ENCODE measurements at places on chromosomes 1 and 21.

- no peak for DNase-seq
These were observed 68.3 kb downstream of the SSBP3 start for GRCh38 chr1:54337928-54338327.

DNA sequence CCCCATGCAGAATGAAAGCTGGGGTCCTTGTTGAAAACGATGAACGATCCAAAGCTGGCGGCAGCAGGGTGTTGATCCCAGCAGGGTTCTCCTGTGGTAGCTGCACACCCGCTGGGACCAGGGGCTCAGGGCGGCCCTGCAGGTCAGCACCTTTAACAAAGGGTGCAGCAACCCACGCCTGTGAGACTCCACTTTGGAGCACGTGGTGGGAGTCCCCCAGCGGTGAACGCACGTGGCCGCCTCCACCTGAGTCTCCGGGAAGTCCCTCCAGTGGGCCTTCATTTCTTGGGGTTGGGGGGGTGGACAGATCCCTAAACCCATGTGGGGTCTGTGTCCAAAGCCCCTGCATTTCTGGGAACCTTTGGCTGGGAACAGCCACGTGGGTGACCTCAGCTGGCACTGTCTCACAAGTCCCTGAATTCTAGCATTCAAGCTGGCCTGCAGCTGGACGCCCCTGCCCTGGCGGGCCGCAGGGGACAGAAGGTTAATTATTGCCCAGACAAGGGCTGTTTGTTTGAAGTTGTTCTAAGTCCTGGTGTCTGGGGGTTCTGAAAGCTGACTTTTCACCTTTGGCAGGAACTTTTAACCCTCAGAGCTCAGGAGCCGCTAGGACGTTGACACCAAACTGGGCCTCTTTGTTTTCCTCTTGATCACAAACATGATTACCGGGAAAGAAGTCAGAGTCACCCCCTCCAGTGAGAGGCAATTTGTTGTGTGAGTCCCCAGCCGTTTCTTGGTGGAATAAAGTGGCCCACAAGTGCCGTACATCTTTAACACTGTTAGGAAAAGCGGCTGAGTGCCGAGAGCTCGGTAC lies 64.5 kb downstream of the COL18A1 start:
- no peak for DNase-seq

DNA sequence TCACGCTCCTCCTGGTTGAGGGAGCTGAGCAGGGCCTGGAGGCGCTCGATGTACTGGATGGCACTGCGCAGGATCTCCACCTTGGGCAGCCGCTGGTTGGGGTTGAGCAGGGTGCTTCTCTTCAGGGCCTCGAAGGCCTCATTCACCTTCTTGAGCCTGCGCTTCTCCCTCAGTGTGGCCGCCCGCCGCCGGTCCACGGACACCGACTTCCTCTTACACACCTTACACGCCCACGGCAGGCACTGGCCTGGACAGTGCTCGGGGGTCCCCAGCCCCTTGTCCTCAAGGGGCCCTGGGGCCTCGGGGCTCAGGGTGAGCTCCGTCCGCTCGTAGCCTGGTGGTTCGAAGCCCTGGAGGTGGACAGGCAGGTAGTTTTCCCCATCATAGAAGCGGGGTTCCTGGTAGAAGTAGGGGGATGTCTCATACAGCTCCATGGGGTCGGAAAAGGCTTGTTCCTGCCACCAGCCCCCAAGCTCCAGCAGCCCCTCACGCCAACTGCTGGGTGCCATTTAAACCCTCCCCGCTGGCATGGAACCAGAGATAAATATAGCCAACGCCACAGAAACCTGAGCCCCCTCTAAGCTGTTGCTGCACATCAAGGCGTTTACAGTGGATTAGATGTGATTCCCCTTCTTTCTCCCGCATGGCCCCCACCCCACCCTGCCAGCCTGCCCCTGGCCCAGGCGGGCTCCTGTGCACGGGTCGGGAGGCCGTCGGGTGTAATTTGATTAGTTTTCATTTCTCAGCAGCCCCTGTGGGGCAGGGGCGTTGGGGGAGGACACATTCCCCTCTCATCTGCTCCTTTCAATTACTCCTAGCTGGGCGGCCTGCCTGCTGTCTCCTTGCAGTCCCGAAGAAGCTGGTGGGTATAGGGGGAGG lies at the start of gene MYOG:
MYOG (minus strand) TSS at position 485 of the 879 bp plus-strand sequence; CDS start at position 434, 51 bp downstream.
- DNase-seq = peak; percentile 46

GRCh38 chr1:4825800-4826450 lies 171.5 kb downstream of the AJAP1 start:
- DNase-seq = peak; percentile 48

DNA sequence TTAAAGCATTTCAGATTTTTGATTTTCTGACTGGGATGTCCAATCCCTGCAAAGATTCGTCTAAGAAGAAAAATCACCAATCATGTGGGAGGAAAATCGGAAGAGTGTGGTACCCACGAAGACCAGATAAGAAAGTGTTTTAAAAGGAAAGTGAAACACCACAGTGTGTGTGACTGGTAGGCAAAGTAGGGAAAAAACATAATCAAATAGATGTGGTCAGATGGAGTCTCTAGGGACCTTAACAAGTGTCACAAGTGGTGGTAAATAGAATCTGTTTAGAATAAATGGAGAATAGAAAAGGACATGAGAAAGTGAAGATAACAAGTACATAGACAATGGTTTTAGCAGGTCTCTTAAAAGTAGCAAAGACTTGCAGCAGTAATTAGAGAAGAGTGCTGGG lies 154.6 kb downstream of the SLC30A10 start:
- no peak for DNase-seq

DNA sequence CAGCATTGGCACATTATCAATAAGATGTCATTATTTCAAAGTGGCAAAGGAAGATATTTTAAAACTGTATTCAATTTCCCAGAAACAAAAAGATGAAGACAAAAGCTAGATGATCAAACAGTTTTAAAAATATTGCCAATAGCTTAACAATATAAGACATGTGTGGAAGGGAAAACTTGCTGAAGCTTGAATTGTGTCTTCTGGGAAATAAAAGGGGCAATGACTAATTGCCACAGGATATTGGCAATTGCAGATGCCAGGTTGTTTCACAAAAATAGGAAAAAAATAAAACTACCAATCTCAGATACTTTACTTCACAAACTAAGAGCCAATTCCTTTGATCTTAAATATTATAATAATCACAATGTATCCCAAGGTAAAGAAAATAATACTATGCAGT lies 679.8 kb upstream of the ADAMTS5 start:
- DNase-seq = no peak

- DNase-seq = peak; percentile 21
These were observed 116.8 kb downstream of the TOMM20 start for GRCh38 chr1:235011599-235012435.

- no peak for DNase-seq
These were observed 16.9 kb upstream of the DMRTB1 start for GRCh38 chr1:53442299-53442698.

GRCh38 chr1:27522432-27523336 lies 32.7 kb upstream of the WASF2 start:
- peak; percentile 77 for DNase-seq

GRCh38 chr1:167294528-167294927 lies 73.8 kb downstream of the POU2F1 start:
- no peak for DNase-seq

- no peak for DNase-seq
These were observed 291.1 kb upstream of the ADAMTS5 start for GRCh38 chr21:27257908-27258556.

DNA sequence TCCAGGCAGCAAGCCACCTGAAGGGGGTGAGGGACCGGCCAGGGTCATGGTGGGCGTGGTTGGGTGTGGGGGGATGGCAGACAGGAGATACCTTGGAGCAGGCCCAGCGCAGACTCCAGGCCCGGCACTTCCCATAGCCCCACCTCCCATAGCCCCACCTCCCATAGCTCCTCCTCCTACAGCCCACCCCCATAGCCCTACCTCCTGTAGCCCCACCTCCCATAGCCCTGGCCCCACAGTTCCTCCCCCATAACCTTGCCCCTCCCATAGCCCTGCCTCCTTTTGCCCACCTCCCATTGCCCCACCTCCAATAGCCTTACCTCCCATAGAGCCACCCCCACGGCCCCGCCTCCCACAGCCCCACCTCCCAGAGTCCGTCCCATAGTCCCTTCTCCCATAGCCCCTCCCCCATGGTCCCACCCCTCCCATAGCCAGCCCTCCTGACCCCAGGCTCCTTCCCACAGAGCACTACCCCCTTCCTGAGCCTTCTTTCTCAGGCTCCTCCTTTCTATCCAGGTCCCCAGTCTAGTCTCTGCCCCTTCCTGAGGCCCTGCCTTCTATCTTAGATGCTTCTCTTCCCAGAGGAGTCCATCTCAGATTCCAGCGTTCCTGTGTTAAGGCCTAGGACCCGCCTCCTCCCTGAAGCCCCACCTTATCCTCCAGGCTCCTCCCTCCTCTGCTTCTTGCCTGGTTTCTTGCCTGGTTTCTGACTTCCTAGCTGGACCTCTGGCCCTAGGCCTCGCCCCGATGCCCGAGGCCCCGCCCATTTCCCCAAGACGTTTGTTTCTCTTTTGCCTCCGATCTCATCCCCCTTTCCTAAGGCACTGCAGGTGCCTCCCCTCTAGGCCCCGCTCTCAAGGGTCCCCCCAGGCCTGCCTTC lies 46.8 kb downstream of the PTPRU start:
- DNase-seq = no peak

DNA sequence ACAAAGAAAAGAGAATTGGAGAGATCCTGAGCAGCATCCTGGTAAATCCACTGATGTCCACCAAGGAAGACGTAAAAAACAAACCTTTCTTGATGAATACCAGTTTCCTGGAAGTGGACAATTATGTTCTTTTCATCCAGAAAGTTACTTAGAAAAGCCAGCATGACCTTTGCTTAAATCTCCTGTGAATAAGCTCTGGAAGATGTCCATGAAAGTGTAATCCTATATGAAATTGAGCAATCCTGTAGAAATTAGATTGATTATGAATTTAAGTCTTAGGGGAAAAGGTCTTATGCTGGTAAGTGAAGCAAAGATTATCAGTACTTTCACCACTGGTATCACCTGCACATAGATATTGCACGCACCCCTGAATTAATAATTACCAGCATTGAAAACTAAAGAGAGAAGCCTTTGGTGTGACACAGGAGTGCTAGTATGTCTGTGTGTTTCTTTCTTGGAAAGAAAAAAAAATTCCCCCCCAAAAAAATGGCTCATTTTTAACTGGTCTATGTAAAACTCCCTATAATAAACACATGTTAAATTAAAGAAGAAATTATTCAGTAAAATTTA lies 164.5 kb upstream of the LHX8 start:
- DNase-seq = no peak

- no peak for DNase-seq
These were observed 305.9 kb upstream of the PROX1 start for GRCh38 chr1:213681788-213682340.

DNA sequence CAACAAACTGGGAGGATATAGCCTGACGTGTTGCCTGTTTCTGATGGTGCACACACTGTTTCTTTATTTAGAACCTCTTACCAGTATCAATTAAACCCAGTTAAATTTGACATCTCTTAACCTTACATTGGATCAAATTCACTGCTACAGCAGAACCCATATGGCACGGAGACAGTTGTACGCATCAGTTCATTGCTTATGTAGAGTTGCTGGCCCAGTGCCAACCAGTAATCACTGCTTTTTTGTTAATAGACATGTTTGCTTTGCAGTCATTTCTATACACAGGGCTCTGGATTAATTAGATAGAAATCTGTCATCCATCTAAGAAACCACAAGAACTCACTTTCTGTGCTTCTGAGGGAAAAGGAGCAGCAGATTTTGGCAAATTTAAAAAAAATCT lies 154.0 kb downstream of the RWDD3 start:
- peak; percentile 99 for DNase-seq

DNA sequence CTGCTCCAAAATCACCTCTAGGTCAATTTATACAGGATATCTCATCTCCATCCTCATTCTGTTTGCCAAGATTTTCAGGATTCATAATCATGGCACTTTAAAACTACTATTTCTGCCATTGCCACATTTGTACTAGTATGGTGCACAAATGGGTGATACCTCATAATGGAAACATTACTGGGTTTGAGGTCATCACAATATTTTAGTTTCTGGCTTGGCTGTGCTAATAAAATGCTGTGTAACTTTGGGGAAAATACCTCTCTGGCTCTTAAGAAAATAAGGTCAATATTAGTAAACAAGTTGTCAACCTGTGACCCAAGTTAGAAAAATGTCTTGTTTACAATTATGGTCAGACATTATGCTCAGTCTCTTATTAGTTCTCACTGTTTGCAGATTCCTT lies 4.7 kb upstream of the SLAMF7 start:
- no peak for DNase-seq

- DNase-seq = no peak
These were observed 18.3 kb upstream of the MAB21L3 start for GRCh38 chr1:116092752-116093489.

GRCh38 chr1:229238231-229238630 lies 32.7 kb upstream of the RAB4A start:
- DNase-seq = no peak

- no peak for DNase-seq
These were observed 410.1 kb downstream of the BRINP3 start for GRCh38 chr1:190067592-190067991.

DNA sequence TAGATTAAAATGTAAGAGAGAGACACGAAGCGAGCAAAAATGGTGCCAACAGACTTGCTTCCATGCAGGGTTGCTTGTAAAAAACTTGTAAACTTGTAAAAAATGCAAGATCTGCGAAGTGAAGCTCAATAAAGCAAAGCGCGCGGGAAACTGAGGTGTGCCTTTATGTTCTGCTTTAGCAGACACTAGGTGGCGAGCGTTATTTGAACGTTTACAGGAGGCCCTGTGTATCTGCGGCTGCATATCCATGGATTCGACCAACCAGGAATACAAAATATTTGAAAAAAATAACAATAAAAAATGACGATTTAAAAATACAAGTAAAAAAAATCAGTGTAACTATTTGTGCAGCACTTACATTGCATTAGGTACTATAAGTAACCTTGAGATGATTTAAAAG lies 1.5 kb downstream of the UBE2G2 start:
- peak; percentile 55 for DNase-seq

DNA sequence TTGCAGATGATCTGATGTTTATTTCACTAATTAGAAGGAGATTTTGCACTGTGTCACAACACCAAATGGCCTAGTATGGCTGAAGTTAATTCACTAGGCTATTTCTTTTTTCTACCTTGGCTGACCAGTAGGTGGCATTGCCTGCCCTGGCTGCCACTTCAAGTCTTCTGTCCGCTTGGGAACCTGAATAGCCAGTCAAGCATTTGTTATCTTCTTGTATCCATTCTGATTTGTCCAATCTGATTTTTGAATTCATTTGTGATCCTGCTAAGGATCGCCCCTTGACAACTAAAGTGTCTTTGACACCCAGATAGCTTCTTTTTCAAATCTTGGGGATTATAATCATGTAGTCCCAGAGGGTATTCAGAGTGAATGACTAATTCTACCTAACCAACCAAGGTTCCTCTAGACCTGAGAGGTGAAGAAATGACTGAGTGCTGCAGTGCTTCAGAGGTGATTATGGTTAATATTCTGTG lies 99.4 kb downstream of the GIPC2 start:
- peak; percentile 55 for DNase-seq
